ENCODE measurements at places on chromosomes 12 and 14.

- DNase-seq = no peak
These were observed 180.6 kb upstream of the PRMT8 start for GRCh38 chr12:3310271-3311026.

GRCh38 chr12:51773145-51773869, 75.2 kb downstream of the FIGNL2 start:
- DNase-seq = peak; percentile 37

GRCh38 chr12:86787419-86787818, 531.2 kb upstream of the MGAT4C start:
- no peak for DNase-seq

DNA sequence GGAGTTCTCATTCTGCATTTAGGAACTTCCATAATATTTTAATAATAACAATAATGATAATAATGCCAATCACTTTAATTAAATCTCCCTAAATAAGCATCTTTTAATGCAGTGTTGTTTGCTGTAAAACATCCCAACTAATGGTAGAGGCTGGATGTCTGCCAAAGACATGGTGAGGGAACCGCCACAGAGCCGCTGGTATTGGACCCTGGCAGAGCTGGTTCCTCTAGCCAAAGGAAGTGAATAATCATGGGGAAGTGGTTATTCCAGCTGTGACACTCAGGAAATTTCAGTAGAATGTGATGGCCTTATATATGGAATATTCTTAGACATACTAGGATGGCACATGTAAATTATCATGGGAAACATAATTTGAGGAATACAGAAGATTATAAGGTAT, 483.3 kb downstream of the ZFP36L1 start:
- DNase-seq = peak; percentile 25

DNA sequence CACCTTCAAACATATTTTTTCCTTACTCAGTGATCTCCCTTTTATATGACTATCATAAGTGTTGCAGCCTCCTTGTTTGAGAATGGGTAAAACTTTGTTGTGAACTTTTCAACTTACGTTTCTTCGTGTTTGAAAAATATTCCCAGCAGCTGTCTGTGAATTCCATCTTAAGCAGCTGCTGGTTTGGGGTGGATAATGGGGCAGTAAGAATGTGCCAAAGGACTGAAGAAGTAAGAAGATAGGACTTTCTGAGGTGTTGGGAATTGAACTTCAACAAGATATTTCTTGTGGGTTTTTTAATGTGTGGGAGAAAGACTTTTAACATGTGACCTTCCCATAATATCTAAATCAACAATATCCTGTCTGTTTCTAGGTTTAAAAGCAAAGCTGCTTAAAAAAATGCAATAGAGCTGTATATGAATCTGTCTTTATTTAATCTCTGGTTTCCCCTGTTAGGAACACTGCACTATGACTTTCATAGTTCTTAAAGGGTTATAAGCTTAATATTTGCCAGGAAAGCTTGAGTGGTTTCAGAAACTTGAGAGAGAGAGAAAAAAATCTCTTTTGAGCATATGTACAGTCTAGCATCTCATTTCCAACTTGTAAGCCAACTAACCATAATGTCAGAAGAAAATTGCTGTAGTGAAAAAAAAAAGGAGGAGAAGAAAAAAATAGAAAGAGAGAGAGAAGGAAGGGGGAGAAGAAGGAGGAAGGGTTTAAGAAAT, 1659.2 kb upstream of the FLRT2 start:
- DNase-seq = no peak

DNA sequence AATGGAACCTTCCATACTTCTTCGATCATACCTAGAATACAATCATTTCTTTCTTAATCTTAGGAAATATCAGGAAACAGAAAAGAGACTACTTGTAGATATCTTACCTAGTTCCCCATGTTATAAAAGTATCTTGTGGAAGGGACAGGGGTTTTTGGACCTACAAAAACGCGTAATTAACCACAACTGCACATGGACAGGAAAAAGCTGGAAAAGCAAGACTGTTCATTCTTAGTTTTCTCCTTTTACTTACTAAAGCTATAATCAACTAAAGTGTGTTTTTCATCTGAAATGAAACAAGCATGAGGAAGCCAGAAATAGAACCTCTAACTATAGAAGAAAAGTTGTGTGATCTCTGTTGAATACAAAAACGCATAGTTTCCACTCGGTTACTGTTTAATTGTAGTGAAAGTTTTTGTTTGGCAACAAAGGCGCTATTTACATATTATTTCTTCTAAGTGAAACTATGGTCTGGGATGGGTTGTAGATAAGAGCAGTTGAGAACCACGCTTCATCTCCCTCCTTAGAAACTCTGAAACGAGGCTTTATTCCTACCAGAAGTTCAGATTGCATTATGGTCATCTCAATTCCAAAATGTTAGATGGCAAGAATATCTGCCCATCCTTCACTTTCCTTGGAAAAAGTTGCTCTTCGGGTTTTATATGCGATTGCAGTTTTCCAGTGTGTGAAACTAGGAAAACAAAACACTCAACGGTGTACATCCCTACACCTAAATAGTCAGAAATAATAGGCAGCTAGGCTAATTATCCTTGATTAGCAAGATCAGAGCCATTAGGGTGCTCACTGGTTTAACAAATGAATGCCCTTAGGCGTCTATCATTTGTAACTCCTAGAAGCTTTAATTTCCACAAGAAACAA, 1.1 kb downstream of the BCAT1 start:
- no peak for DNase-seq

DNA sequence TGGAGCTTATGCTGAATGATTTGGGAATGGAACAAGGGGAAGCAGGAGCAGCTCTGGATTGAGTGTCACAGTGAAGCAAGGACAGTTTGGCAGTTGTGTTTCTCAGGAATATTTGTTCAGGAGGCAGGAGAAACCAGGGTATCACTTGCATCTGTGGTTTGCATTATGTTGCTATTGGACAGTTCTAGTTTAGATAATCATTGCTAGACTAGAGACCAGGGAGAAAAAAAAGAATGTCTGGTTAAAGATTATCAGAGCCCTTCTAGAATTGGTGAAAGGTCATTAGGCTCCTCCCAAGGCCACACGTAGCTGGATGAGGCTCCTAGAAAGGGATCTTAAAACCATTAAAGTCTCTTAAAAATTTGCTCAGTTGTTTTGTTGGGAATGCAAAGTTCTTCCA, 17.0 kb upstream of the SRSF5 start:
- no peak for DNase-seq

DNA sequence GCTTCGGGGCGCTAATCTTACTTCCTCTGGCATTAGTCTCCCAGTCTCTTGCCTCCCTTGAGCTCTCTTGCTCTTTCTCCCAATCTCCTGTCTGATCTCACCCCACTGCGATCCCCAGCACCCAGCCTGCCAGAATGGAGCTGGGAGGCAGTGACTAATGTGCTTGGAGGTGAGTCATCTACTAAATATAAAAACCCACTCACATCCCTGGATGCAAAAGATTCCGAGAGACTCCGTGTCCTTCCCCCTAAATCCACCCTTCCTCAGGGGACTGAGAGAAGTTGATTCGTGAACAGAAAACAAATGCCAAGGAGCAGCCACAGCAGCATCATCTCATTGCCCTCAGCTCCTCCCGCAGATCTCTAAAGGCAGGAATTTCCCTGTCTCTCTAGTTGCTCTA, 45.7 kb upstream of the KCNA5 start:
- DNase-seq = no peak

- DNase-seq = no peak
These were observed 167.1 kb downstream of the CHST11 start for GRCh38 chr12:104623883-104624282.

DNA sequence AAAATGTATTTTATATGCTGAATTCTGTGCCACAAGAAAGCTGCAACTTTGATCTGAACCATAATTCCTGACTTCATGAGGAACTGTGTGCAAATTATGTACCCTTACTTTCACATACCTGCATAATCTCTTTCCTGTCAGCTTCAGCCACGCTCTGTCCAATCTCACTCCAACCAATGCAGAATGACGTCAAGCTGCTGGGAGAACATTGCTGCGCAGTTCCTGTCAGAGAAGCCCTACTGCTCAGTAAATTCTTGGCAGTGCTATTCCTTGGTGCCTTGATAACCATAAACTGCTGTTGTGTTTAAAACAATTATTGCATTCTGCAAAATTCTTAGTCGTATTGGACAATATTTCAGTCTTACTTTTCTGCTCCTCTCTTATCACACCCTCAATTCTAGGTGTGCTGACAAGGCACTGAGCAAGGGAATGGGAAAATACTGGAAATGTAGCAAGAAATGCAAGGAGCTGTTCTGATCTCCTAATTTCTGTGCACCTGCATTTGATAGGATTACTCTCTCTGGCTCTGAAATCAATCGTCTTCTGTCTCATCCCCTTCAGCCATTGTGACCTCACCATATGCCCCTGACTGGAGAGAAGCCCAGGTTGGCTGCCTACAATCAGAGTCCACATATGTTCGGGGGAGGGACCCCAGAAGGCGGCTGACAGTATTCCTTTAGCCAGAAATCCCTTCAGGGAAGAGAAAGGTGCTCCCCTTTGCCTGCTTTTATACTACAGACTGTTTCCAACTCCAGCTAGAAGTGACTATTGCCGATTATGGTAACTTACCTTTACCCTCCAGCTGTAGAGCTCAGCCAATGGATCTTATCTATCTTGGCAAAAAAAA, 274.9 kb upstream of the NOVA1 start:
- DNase-seq = no peak

- DNase-seq = no peak
These were observed 51.5 kb upstream of the FOXN3 start for GRCh38 chr14:89468566-89468965.

DNA sequence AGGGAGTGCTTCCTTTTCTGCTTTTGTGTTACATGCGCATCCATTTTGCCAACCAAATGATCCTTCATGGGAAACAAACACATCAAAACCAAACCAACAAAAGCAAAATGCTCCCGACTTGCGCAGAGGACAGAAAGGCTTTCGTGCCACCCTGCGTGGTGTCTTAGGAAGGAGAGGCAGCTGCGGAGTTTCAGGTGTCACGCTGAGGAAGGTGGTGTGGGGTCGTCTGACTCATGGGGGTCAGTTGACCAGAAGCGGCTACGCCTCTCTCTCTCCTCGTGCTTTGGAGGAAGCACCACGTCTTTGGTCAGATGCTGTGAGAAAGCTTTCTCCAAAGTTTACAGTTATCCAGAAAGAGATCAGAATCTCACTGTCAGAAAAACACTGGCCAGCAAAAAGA, 7.9 kb downstream of the EMP1 start:
- no peak for DNase-seq

GRCh38 chr14:38404100-38404541, 148.2 kb upstream of the CLEC14A start:
- DNase-seq = no peak

DNA sequence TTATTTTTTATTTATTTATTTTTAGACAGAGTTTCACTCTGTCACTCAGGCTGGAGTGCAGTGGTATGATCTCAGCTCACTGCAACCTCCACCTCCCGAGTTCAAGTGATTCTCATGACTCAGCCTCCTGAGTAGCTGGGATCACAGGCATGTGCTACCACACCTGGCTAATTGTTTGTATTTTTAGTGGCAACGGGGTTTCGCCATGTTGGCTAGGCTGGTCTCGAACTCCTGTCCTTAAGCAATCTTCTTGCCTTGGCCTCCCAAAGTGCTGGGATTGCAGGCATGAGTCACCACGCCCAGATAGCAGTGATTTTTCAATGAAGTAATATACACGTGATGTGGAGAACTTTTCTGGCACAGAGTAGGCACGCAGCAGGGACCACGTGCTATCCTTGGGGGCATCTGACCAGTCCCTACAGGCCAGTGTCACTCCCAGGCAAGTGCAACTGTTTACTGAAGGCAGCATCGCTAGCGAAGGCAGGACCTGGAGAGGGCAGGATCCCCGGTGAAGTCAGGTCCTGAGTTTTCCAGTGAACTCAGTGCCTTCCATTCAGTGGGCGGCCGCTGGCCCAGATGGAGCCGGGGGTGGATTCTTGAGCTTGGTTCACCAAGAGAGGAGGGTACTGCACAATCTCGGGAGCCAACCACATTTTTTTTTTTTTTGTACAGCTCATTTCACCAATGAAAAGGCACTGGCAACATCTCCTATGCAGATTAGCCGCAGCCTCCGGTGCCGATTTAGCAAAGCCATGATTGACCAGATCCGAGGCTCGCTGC, 11.1 kb upstream of the CLMN start:
- no peak for DNase-seq

- no peak for DNase-seq
These were observed 27.8 kb upstream of the BDKRB2 start for GRCh38 chr14:96176811-96177211.

DNA sequence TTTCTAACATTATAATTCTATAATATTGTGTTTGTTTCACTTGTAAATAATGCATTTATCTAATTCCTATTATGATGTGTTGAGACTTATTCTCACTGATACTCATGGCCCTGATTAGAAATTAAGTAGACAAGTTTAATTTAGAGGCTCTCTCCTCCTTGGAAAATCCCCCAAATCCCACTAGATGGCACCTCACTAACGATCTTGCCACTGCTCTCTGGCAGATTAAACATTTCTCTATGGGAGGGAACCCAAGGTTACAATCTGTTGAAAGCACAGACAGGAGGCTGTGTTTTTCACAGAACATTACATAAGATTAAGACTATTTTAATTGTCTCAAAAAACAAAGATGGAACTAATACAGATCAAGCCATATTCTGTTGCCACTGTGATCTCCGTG, 318.7 kb downstream of the LRFN5 start:
- DNase-seq = no peak

DNA sequence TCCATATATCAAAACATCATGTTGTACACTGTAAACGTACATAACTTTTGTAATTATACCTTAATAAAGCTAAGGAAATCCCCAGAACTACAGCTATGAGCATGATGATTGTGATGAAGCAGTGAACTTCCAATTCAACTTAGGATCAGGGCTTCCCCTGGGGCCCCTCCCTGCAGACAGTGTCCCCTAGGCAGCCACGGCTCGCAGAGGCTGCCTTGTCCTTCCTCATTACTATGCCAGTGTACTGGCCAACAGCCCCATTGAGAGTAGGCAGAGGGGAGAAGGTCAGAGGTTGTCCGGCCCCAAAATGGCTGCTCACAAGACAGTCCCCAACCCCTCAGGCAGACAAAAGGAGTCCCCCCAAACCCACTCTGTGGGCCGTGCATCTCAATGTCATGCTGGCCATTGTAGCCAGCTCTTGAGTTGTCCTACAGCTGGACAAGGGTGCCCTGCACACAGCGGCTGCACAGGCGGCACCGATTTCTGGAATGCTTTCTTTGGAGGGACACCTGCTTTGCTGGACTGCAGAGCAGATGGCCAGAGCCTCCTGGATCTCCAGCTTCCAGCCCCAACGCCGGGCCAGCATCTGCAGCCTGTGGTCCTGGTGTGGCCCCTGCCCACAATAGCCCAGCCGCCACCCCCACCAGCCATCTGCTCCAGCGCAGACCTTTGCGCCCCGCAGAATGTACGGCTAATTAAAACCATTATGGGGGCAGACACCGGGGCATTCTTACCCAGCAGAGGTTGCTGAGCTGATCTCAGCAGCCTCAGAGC, 46.1 kb downstream of the NIN start:
- DNase-seq = no peak

Data from KBM-7 (cell line).